Tibial nerve (tissue), 4 donors: ENCODE measurements at places on chromosomes 5 and 9. TPM values are rescaled to one million over a fixed set of nuclear protein-coding genes. Genes with fewer than 3 reads are reported as not detected.

DNA sequence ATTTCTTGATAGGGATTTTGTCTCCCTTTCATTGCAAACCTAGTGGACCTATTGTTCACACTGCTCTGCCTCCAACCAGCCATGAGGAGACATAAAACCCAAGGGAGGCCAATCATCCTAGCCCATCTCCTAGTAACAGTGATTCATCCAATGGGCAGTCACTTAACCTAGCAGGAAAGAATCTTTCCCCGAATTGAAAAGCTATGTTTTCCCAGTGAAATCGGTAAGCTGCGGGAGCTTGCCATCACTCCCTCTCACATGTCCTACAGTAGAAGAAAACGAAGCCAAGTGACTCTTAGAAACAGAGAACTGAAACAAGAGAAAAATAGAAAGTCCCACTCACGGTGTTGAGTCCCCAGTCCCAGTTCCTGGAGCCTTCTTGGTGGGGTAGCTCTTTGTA is 123.3 kb downstream of the SUSD1 start:
- DNase-seq, result no peak

DNA sequence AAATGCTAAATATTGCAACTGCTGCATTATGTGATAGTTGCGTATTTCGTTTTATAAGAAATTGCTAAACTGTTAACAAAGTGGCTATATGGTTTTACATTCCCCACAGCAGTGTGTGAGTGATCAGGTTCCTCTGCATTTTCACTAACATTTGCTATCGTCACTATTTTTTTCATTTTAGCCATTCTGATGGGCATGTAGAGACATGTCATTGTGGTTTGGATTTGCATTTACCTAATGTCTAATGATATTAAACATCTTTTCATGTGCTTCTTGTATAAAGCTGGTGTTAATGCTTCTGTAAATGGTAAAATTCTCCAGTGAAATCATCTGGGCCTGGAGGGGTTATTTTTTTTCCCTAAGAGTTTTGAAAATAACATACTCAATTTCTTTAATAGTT is 61.6 kb downstream of the ERCC6L2 start:
- DNase-seq, result no peak

GRCh38 chr9:94754976-94755475 is 28.5 kb downstream of the AOPEP start:
- DNase-seq, result no peak

The GRPEL2 gene
- 11.9 TPM for total RNA-seq

The CEL gene
- 1.7 TPM for total RNA-seq

The OTP gene
- total RNA-seq, result not detected
